ENCODE measurements at places on chromosomes 1 and 21. TPM values are rescaled to one million over a fixed set of nuclear protein-coding genes. Genes with fewer than 3 reads are reported as not detected.

CSF1 gene
- total RNA-seq: 5.6 TPM

DNA sequence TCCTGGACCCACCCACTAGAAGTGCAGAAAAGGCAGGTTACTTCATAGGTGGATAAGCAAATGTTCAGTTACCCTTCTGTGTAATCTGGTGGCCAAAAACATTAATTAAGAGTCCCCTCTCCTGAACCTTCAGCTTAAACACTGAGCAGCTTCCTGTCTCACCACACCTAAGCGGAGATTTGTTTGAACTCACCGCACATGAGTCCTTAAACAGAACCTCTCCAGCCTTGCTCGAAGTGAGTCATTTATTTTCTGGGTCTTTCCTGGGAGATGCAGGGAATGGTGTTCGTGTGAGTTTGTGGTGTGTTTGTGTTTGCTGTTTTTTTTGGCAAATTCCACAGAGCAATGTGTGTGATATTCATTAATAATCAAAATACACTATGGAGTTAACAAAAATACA lies 7.6 kb upstream of the FNBP1L start:
- no peaks in the 10 kb centered on the region for H3K27me3 ChIP-seq
- no peak overlapping the region for H3K27ac ChIP-seq
- DNase-seq: no peak
- no peak overlapping the region for H3K4me3 ChIP-seq
- H3K36me3 ChIP-seq: no peaks in the 10 kb centered on the region
- no peaks in the 10 kb centered on the region for H3K4me1 ChIP-seq

GRCh38 chr1:68633141-68633919 lies 136.4 kb upstream of the DEPDC1 start:
- H3K27me3 ChIP-seq: no peaks in the 10 kb centered on the region
- DNase-seq: no peak
- H3K27ac ChIP-seq: no peak overlapping the region
- H3K4me1 ChIP-seq: no peaks in the 10 kb centered on the region

DNA sequence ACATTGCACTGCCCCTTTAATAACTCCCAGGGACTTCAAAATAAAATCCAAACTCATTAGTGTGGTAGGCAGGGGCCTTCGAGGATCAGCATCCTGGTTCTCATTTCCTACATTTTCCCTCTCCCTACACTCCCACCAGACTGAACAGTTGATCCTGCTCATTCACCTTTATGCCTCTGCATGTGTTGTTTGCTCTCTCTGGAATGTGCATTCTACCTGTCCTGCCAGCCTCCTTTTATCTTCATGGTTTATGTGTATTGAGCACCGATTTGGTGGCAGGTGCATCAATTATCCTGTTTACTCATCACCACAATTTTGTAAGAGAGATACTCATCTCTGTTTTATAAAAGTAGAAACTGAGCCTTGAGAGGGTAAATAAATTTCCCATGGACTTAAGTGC lies 125.0 kb downstream of the ADSS2 start:
- no peak overlapping the region for H3K4me3 ChIP-seq
- no peaks in the 10 kb centered on the region for H3K27me3 ChIP-seq
- H3K27ac ChIP-seq: no peak overlapping the region
- no peaks in the 10 kb centered on the region for H3K4me1 ChIP-seq

NBPF4 gene
- 0.09 TPM for total RNA-seq

DNA sequence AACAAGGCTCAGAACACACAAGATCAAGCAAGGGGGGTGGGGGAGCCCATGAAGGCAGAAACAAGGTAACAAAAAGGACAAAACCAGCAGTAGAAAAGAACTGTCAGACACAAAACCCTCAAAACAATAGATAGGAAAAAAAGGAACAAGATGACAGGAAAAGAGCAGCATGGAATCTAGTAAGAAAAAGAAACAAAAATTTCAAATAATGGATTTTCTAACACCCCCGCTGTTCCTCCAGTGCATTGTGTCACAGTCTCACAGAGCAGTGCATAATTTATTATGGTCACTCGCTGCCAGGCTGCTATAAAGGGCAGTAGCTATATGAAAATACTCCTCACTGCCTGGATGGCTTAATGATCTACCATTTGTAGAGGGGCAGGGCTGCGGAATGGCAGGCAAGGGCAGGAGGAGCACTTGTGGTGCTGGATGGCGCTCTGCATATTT lies 567.9 kb downstream of the DPYD start:
- peaks cover 2% of the 10 kb centered on the region for H3K36me3 ChIP-seq
- H3K27me3 ChIP-seq: no peaks in the 10 kb centered on the region
- no peaks in the 10 kb centered on the region for H3K4me1 ChIP-seq
- no peak overlapping the region for H3K4me3 ChIP-seq

GRCh38 chr1:112196731-112197130 lies 199.3 kb upstream of the CTTNBP2NL start:
- no peaks in the 10 kb centered on the region for H3K36me3 ChIP-seq
- DNase-seq: no peak
- H3K27ac ChIP-seq: no peak overlapping the region
- no peaks in the 10 kb centered on the region for H3K4me1 ChIP-seq
- H3K27me3 ChIP-seq: no peaks in the 10 kb centered on the region
- H3K4me3 ChIP-seq: no peak overlapping the region

GRCh38 chr1:220956501-220957232 lies 77.4 kb downstream of the HLX start:
- no peaks in the 10 kb centered on the region for H3K27me3 ChIP-seq
- DNase-seq: no peak
- H3K27ac ChIP-seq: no peak overlapping the region
- H3K4me3 ChIP-seq: no peak overlapping the region
- no peaks in the 10 kb centered on the region for H3K36me3 ChIP-seq
- no peaks in the 10 kb centered on the region for H3K4me1 ChIP-seq

HES5 gene
- 0.38 TPM for total RNA-seq

DNA sequence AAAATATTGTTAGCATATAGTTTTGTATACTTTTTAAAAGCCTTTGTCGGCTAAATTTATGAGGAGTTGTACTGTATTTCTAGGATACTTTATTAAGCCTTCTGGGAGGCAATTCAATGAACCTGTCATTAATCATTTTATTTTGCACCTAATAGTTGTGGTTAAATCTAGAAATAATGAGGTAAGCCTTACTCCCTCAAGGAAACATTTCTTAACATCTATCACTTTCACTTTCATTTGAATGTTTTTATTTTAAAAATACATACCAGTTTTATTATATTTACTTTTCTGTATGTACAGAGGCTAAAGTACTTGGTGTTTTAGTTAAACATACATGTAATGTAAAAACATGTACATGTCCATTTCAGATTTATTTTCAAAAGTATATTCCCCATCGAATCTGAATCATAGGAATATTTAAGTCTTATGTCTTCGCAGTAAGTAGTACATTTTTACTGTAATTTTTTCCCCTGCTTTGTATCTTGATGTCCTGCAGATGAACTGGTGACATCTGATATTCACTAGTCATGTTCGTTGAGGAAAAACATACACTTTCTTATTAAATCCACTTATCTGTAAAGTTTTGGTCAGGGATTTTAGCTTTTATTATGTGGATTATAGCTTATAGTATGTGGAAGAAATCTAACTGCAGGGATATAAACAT lies 82.8 kb downstream of the DISP1 start:
- no peaks in the 10 kb centered on the region for H3K36me3 ChIP-seq
- no peak overlapping the region for H3K27ac ChIP-seq
- DNase-seq: no peak
- no peaks in the 10 kb centered on the region for H3K27me3 ChIP-seq
- no peak overlapping the region for H3K4me3 ChIP-seq

DNA sequence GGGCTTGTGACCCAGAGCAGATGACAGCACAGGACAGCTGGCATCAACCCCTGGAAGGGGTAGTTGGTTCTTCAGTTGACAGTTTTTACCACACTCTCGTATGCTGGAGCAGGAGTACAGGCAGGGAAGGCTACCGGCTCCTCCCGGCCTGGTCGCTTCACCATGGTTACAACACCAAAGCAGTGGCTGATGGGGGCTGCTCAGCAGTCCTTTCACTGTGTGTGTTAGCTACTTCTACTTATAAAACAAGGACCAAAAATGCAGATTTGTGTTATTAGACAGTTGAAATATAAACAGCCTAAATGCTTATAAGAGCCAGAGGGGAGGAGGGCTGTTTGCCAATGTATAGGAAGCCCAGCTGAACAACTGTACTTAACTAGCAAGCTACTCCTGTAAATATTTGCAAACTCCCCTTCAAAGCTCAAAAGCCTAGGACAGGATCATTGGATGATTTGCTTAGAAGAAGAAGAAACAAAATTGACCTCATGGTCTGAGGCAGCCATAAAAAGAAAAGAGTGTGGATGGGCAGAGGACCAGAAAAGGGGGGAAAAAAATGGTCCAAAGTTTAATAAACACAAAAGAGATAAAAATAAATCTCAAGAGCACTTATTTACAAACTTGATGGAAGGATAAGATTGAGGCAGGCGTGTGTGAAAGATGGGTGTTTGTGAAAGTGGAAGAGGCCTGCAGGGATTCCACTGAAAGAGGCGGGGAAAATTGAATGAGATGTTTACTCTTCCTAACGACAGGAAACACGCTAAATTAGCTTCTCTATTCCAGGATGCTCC lies 57.1 kb downstream of the TGFB2 start:
- H3K4me3 ChIP-seq: no peak overlapping the region
- DNase-seq: no peak
- no peaks in the 10 kb centered on the region for H3K4me1 ChIP-seq
- no peak overlapping the region for H3K27ac ChIP-seq

DNA sequence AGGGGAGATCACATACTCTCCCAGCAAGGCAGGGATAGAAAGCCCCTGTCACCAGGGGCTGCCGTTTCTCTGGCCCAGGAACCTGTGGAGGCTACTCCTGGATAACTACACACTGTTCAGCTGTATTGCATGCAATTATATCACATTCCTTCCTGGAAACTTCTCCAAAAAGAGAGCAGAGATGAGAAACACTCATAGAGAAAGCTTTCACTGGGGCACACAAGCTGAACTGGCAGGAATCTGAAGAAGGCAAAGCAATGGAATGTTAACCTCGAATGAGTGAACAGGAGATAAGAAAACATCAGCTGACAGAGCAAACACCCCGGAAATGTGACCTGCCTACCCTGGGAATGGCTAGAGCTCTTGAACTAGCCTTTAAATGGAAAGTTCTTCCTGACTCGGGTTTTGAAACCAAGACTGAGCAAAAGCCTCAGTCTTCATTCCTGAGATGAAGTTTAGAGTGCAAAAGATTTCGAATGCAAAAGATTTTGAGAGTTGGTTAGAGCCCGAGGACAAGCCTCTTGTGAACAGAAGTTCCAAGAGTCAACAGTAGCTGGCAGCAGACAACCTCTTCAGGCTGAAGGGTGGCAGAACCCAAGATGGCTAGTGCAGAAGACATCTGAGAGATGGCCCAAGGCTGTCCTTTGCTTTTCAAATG lies 32.3 kb downstream of the CCN1 start:
- no peak for DNase-seq
- H3K27ac ChIP-seq: no peak overlapping the region
- H3K36me3 ChIP-seq: no peaks in the 10 kb centered on the region
- H3K4me3 ChIP-seq: no peak overlapping the region
- peaks cover 3% of the 10 kb centered on the region for H3K4me1 ChIP-seq

GRCh38 chr21:29581393-29581792 lies 282.7 kb downstream of the BACH1 start:
- H3K36me3 ChIP-seq: no peaks in the 10 kb centered on the region
- H3K4me3 ChIP-seq: no peak overlapping the region
- no peaks in the 10 kb centered on the region for H3K4me1 ChIP-seq
- DNase-seq: no peak
- H3K27me3 ChIP-seq: no peaks in the 10 kb centered on the region
- H3K27ac ChIP-seq: no peak overlapping the region

DNA sequence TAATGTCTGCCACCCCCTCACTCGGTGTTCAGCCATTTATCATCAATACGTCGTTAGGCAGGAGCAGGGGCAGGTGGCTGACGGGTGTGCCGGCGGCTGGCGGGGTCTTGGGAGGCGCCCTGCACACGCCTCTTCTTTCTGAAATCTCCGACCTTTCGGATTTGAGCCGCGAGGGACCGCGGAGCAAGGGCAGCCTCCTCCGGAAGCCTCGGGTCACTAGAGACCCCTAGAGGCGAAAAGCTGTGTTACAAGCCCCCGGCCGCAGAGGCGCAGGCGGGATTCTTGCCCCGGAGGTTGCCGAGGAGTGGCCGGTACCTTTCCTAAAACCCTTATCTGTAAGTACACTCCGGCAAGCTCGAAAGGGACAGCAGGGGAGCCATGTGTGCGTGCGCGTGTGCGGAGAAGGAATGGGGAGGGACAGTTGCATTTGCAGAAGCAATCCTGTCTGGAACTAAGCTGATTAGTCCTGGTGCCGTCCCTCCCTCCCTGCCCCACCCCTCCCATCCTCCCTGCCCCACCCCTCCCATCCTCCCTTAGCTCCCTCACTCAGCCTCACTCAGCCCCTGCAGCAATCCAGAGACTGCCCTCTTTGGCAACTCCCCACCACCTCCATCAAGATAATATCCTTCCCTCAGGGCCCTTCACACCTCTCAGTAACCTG lies 11.0 kb downstream of the BRINP2 start:
- no peak overlapping the region for H3K4me3 ChIP-seq
- H3K36me3 ChIP-seq: no peaks in the 10 kb centered on the region
- H3K27me3 ChIP-seq: peaks cover 13% of the 10 kb centered on the region
- H3K27ac ChIP-seq: no peak overlapping the region
- no peak for DNase-seq

- peaks cover 3% of the 10 kb centered on the region for H3K36me3 ChIP-seq
- peaks cover 27% of the 10 kb centered on the region for H3K4me1 ChIP-seq
- H3K27me3 ChIP-seq: no peaks in the 10 kb centered on the region
- no peak overlapping the region for H3K27ac ChIP-seq
- DNase-seq: no peak
Measured at GRCh38 chr1:203645996-203646395, 19.4 kb downstream of the ATP2B4 start.

ALG14 gene
- total RNA-seq: 4.3 TPM

S100A8 gene
- total RNA-seq: 291 TPM

TRAF5 gene
- total RNA-seq: 17.0 TPM

SPRR3 gene
- 0.28 TPM for total RNA-seq

GRCh38 chr1:22347854-22348760 lies 103.5 kb upstream of the ZBTB40 start:
- no peak overlapping the region for H3K27ac ChIP-seq
- peaks cover 22% of the 10 kb centered on the region for H3K27me3 ChIP-seq
- H3K4me3 ChIP-seq: no peak overlapping the region
- no peak for DNase-seq
- no peaks in the 10 kb centered on the region for H3K36me3 ChIP-seq

CHIA gene
- 0.05 TPM for total RNA-seq

GRCh38 chr21:31641416-31641922 lies 18.0 kb upstream of the SOD1 start:
- no peak for DNase-seq
- H3K4me1 ChIP-seq: no peaks in the 10 kb centered on the region
- no peaks in the 10 kb centered on the region for H3K27me3 ChIP-seq
- H3K4me3 ChIP-seq: no peak overlapping the region
- H3K27ac ChIP-seq: no peak overlapping the region

BTBD8 gene
- 2.9 TPM for total RNA-seq

DNA sequence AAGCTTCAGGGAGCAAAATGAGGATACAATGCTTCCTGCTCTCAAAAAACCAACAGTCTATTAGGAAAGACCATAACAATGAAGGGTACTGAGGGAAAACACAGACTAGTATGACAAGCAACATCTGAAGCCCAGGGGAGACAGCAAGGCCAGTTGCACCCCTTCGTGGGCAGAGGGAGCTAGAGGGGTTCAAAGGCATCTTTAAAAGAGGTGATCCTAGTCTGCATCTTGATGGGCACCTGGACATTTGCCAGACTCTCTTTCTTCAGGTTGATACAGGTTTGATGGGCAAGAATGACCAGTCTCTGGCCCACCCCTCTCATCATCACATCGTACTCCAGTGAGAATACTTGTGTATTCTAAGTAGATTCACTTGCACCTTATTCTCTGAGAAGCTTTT lies 177.7 kb downstream of the VAV3 start:
- peaks cover 18% of the 10 kb centered on the region for H3K4me1 ChIP-seq
- no peaks in the 10 kb centered on the region for H3K36me3 ChIP-seq
- no peak overlapping the region for H3K27ac ChIP-seq

Measured in thymus (tissue), 14 donors.